Uterine smooth muscle cell (primary cell): ENCODE measurements at places on chromosomes 7 and 10. TPM values are rescaled to one million over a fixed set of nuclear protein-coding genes. Genes with fewer than 3 reads are reported as not detected.

The STOX1 gene
- 0.12 and 0.44 TPM in 2 replicates for total RNA-seq

The POM121 gene
- 5.9 and 6.0 TPM in 2 replicates for total RNA-seq

The SLC13A4 gene
- total RNA-seq, result under 0.01 and 0.22 TPM in 2 replicates

The ATOH7 gene
- total RNA-seq, result not detected in 2 replicates

The CALCR gene
- total RNA-seq, result not detected in 2 replicates

The AKR1C2 gene
- 20.4 and 34.5 TPM in 2 replicates for total RNA-seq

The MYO1G gene
- 0.11 and 0.12 TPM in 2 replicates for total RNA-seq

The TRPV5 gene
- not detected in 2 replicates for total RNA-seq

The PTPN20 gene
- 0.77 and 1.2 TPM in 2 replicates for total RNA-seq

The GPNMB gene
- 145 and 280 TPM in 2 replicates for total RNA-seq

The EPDR1 gene
- 12.8 and 24.2 TPM in 2 replicates for total RNA-seq

The ZNF488 gene
- under 0.01 TPM in 2 replicates for total RNA-seq

The TYW1B gene
- 2.5 and 5.1 TPM in 2 replicates for total RNA-seq

The FOXP2 gene
- 3.5 and 6.6 TPM in 2 replicates for total RNA-seq

The SORCS1 gene
- not detected in 2 replicates for total RNA-seq

The NEURL1 gene
- total RNA-seq, result 0.22 and 1.00 TPM in 2 replicates

The SSMEM1 gene
- total RNA-seq, result not detected in 2 replicates

The NUDT13 gene
- 1.6 and 1.8 TPM in 2 replicates for total RNA-seq

The TRDMT1 gene
- total RNA-seq, result 6.6 and 12.3 TPM in 2 replicates

The TMEM139 gene
- under 0.01 TPM in 1 of 2 replicates, not detected in the other for total RNA-seq

The LIPK gene
- not detected in 2 replicates for total RNA-seq

The SPAM1 gene
- not detected in 2 replicates for total RNA-seq

The CYP26C1 gene
- total RNA-seq, result 0.12 TPM in 1 of 2 replicates, not detected in the other

The NFKB2 gene
- 12.8 and 15.0 TPM in 2 replicates for total RNA-seq

The PLCE1 gene
- 2.2 and 2.5 TPM in 2 replicates for total RNA-seq

The TBC1D12 gene
- 13.6 and 16.7 TPM in 2 replicates for total RNA-seq

The TYSND1 gene
- 12.1 and 13.5 TPM in 2 replicates for total RNA-seq

The LLCFC1 gene
- total RNA-seq, result not detected in 2 replicates

The CPA4 gene
- total RNA-seq, result 0.77 and 8.2 TPM in 2 replicates

The GIMAP2 gene
- total RNA-seq, result 0.44 and 2.9 TPM in 2 replicates

The MKX gene
- 11.6 and 28.9 TPM in 2 replicates for total RNA-seq

The WNT8B gene
- total RNA-seq, result not detected in 2 replicates

The ZNF485 gene
- 3.0 and 3.9 TPM in 2 replicates for total RNA-seq

The OIT3 gene
- total RNA-seq, result under 0.01 TPM in 1 of 2 replicates, not detected in the other

The RNF32 gene
- total RNA-seq, result 1.2 and 2.0 TPM in 2 replicates

The SH2D4B gene
- total RNA-seq, result not detected in 2 replicates

The CFAP46 gene
- total RNA-seq, result 0.87 and 1.1 TPM in 2 replicates

The CCDC71L gene
- total RNA-seq, result 73.1 and 89.2 TPM in 2 replicates

The GPER1 gene
- total RNA-seq, result 3.0 and 4.5 TPM in 2 replicates

The NAT16 gene
- under 0.01 and 0.33 TPM in 2 replicates for total RNA-seq

The TLL2 gene
- total RNA-seq, result 0.12 and 0.22 TPM in 2 replicates

The AGR2 gene
- total RNA-seq, result under 0.01 TPM in 1 of 2 replicates, not detected in the other

The CDC14C gene
- not detected in 2 replicates for total RNA-seq

The UCN3 gene
- not detected in 2 replicates for total RNA-seq

The CRYGN gene
- 0.25 TPM in 1 of 2 replicates, not detected in the other for total RNA-seq

The GBX1 gene
- total RNA-seq, result not detected in 2 replicates

The PON3 gene
- total RNA-seq, result 0.11 and 0.12 TPM in 2 replicates

The SPDYE5 gene
- total RNA-seq, result 0.11 and 0.12 TPM in 2 replicates
